ENCODE measurements at places on chromosomes 13 and 19. TPM values are rescaled to one million over a fixed set of nuclear protein-coding genes. Genes with fewer than 3 reads are reported as not detected.

- no peak for DNase-seq
Measured at GRCh38 chr13:49165798-49166752, 54.1 kb upstream of the MLNR start.

DNA sequence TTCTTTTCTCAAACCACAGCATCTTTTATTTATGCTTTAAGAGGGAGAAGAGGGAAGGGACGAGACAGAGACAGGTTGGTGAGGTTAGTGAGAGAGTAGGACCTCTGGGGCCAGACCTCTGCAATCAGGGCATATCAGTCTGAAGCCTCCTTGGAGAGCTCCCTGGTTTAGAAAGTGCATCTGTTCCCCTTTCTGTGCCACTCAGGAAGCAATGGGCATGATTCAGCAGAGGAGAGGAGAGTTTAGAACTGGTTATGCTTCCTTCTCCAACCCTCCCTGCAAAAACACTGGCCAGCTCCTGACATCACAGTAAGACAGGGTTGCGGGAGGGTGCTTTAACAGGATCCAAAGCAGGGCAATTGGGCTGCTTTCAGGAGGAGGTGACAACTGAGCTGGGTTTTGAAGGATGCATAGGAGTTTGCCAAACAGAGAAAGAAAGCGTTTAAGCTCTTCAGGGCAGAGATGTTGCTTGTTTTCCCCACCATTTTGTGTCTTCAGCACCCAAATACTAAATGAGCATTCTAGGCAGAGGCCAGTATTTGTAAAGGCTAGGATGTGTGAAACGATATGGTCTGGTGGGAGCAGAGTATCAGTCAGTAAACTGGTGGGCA is 33.1 kb downstream of the CERS4 start:
- no peak for DNase-seq

DNA sequence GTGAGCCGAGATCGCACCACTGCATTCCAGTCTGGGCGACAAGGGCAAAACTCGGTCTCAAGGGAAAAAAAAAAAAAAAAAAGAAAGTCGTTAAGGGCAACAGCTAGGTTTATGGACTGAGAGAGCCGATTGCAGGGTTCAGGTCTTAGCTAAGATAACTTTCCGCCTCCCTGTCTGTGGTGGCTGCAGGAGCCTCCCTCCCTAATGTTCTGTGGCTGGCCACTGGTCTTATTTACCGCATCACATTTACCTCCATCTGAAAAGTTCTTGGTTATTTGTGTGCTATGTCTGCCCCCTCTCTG is 722 bp upstream of the CRTC1 start:
- no peak for DNase-seq

GRCh38 chr19:51354103-51354741 is 12.0 kb downstream of the ETFB start:
- no peak for DNase-seq

GRCh38 chr19:19491321-19492025 is 23.9 kb downstream of the TSSK6 start:
- no peak for DNase-seq

DNA sequence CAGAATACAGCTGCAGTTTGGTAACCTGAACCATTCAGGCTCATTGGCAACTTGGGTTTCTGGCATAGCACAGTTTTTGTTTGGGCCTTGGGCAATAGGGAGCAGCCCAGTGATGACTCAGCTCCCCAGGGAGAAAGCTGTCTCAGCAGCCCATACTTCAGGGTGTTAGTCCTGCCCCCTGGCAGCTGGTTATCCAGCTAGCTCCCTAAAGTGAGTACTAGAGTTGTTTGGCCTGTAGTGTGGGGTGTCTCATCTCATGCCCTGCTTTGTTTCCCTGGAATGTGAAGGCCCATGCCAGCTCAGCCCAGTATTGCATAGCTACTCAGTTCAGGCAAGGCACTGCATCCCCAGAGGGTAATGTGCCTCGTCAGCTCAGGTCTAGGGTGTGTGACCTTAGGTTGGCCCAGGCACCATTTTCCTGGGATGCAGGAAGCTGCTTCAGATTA is 18.2 kb upstream of the ZNF543 start:
- DNase-seq: no peak

- DNase-seq: no peak
Measured at GRCh38 chr13:108086678-108087077, 128.7 kb downstream of the LIG4 start.

DNA sequence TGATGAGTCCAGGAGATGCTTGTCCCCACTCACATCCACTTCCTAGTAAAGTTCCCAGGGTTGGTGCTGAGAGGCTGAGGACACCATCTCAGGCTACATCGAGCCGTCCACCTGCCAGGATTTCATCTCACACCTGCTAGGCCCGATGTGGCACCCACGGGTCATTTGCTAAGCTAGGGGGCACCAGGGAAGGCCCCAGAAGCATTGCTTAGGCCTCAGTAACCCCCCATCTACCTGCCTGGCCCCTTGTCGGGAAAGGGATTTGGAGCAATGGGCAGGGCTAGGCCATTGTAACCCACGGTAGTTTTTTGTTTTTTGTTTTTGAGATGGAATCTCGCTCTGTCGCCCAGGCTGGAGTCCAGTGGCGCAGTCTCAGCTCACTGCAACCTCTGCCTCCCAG is 51.8 kb downstream of the F2RL3 start:
- no peak for DNase-seq

DNA sequence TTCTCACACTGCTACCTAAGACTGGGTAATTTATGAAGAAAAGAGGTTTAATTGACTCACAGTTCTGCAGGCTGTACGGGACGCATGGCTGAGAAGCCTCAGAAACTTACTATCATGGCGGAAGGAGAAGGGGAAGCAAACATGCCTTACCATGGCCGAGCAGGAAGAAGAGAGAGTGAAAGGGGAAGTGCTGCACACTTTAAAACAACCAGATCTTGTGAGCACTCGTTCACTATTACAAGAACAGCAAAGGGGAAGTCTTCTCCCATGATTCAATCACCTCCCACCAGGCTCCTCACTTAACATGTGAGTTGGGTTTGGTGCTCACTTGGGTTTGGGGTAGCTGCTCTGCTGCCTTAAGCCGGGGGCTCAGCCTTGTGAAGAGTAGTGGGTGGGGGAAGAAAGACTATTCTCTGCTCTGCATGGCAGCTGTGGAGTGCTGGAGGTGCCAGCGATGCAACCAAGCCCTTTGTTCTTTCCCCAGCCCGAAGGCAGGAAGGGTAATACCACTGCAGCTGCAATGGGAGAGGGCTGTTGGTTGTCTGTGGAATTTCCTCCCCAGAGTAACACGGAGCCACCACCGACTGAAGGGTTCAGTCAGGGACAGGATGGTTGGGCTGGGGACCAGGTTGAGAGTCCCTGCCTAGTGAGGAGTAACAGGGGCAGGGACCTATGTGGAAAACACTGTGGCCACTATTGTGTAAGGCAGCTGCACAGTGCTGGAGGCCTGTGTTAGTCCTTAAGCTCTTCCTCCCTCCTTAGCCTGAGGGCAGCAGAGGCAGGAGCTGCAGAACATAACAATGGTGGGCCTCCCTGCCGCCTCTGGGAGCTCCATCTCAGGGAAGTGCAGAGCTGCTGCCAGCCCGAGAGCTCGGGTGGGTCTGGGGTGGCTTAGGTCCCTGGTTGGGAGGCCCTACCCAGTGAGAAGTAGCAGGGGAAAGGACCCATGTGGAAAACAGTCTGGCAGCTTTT is 1262.5 kb downstream of the EFNB2 start:
- DNase-seq: no peak

DNA sequence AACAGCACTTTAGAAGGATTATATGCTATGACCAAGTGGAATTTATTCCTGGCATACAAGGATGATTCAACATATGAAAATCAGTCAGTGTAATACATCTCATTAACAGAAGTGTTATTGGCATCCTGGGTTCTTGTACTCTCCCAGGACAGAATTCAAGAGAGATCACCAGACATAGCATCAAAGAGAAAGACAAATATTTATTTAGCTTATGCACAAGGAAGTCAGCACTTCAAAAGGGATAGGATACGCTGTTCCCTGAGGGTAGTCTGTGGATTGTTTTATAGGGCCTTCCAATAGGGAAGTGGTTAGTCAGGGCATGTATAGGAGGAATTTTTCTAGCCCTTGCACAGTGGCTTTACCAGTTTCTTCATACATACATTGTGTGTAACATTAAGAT is 1238.0 kb downstream of the PCDH17 start:
- DNase-seq: no peak

GRCh38 chr13:113210833-113211232 is 1.4 kb downstream of the CUL4A start:
- no peak for DNase-seq

GRCh38 chr19:913080-913748 is at the start of gene R3HDM4:
TSS of gene R3HDM4 (minus strand) at chr19:913219. CDS start at chr19:913157, 62 bp downstream.
- DNase-seq: peak; percentile 28

DNA sequence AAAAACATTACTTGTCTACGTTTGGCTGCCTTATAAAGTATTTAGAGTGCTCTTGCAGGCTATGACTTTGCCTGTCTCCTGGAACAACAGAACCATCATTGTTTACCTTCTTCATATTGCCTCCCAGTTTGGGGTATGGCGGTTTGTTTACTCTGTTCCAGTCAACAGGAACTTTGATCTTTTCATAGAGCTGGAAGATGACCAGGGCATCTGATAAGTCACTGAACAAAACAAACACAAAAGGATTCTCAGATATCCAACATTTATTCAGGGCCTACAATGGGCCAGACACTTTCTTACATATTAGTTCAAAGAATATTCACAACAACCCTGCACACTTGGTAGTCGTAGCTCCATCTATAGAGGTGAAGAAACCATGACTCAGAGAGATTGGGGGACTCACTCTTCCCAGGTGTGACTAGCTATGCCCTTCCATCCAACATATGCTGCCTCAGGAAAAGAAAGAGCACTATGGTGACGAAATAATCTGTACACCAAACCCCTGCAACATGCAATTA is 38.4 kb upstream of the CPB2 start:
- no peak for DNase-seq

DNA sequence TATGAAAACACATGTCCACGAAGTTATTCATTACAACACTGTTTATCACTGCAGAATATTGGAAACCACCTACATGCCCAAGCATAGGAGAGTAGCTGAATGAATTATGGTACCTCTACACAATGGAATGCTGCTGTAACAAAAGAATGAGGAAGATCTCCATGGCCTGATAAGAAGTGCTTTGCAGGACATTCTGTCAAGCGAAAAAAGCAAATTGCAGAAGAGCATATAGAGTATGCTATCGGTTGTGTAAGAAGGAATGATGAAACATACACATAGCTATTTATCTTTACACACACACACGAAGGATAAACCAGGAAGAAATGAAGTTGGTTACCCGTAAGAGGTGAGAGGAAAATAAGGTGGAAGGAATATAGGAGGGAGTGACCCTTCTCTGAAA is 37.5 kb upstream of the CEACAM20 start:
- DNase-seq: no peak

GRCh38 chr13:20442798-20443381 is 82.8 kb downstream of the CRYL1 start:
- DNase-seq: no peak

GRCh38 chr13:27427641-27428040 is 3.2 kb downstream of the GTF3A start:
- no peak for DNase-seq

DNA sequence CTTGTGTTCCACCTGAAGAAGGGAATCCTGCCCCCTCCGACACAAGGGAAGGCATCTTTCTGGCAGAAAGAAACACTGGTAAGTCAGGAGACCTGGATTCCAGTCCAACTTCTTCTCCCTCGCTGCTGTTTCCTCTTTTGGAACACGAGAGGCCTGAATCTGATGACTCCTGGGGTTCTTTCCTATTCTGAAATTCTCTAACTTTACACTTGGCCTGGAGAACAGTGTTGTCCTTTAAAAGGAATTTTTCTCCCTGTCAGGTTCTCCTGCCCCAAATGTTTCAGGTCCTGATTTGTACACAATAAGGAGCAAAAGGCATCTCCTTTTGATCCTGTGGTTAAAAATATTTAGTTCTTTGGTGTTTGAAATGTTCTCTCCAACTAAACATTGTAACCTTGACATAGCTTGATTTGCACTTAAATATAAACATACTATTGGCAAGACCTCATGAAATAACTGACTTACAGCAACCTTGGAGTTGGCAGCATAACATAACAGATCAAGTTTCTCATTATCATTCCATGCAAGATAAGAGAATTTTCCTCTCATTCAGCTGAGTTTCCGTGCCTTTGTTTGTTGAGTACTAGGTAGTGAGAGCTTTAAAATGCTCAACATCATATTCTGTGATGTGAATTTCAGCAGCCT is 244.8 kb downstream of the COG6 start:
- peak; percentile 30 for DNase-seq

DNA sequence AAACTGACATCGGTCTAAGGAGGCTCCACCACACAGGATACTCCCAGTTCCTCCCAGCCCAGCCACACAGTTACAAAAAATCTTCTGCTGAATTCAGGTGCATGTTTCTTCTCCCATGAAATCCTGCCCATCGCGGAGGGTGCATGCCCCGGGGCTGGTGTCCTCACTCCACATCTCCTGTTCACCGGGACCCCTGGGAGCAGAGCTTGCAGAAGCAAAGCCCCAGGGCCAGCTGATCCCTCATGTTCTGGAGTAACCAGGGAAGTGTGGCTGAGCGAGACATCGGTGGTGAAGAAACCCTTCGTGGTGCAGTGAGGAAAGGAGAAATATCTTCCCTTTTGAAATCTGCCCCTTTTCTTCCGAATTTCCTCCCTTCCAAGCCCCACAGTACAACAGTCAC is 904 bp upstream of the SIGLEC9 start:
- no peak for DNase-seq

- no peak for DNase-seq
Measured at GRCh38 chr13:91375116-91375729, 23.2 kb upstream of the GPC5 start.

- DNase-seq: no peak
Measured at GRCh38 chr19:50239921-50240590, 36.6 kb downstream of the MYH14 start.

PINLYP gene
- 23.1 TPM for total RNA-seq

C1QTNF9B gene
- total RNA-seq: 0.20 TPM

OLFM4 gene
- total RNA-seq: 30.1 TPM

RDH8 gene
- not detected for total RNA-seq

TFPT gene
- 5.4 TPM for total RNA-seq

B3GNT3 gene
- total RNA-seq: 0.79 TPM

ZNF30 gene
- total RNA-seq: 3.2 TPM

OR7D2 gene
- not detected for total RNA-seq

DLL3 gene
- total RNA-seq: 0.20 TPM

ZNF175 gene
- 4.8 TPM for total RNA-seq
